Lower leg skin (tissue), 4 donors: ENCODE measurements at places on chromosomes 6 and 20. TPM values are rescaled to one million over a fixed set of nuclear protein-coding genes. Genes with fewer than 3 reads are reported as not detected.
A peak's percentile ranks its signal among the peaks of the same experiment; 100 is the strongest.

DNA sequence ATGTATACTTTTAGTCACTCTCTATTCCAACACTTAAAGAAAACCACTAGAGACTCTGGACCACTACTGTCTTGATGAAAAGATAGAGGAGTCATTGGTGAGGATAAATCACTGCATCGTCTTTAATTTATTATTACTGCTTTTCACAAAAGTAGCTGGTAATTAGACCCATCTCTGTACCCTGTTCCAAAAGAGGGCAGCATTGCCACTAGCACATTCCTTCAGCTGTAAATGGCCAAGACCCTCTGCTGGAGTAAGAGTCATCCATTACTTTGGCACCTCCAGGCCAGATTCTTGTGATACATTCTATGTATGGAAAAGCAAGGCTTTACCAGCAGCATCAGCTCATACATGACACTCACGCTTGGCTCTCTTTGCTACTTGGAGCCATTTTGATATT is 49.5 kb upstream of the PREP start:
- DNase-seq: no peak

DNA sequence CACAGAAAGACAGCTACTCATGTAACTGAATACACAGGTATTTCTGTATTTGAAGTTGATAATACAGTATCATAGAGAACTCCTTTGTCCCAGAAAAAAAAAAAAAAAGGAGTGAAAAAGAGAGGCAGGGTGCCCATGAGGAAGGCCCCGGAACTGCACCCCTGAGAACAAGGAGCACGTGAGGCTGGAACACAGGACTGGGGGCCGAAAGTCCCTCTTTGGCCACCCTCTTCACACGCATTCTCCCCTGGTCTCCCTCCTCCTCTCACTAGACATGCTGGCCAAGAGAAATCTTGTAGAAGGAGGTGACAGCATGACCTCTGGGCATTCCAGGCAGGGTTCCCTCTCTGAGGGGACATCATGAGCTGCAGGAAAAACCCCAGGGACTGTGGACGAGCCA is 62.7 kb upstream of the TRAF3IP2 start:
- DNase-seq: no peak

GRCh38 chr6:40341726-40342125 is 245.4 kb downstream of the LRFN2 start:
- DNase-seq: no peak

Gene MOXD1
- total RNA-seq: 17.8 TPM

Gene ZMYND8
- 54.7 TPM for total RNA-seq

DNA sequence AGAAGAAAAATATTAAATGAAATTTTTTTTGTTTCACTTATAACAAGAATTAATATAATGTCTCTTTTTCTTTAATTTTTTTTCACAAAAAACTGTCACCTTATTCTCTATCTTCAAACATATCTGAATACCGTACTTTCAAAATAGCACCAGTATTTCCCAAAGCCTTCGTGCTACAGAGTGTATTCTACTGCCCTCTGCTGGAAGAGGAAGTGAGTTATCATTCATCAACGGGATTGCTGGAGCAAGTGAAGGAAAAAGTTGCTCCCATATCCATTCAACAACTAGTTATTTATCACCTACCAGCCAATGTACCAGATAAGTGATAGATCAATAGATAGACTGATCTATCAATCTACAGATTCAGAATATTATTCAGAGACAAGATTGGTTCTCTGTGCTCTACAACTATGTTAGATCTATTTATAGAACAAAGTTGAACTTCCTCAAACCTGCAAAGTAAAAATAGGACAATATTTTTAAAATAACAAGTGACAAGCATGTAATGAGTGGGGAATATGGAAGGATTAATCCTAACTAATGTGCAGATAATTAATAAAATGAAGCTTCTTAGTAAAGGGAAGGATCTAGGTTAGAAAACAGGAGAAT is 26.7 kb upstream of the TFAP2B start:
- no peak for DNase-seq

GRCh38 chr6:116528133-116528532 is 16.7 kb downstream of the CALHM5 start:
- no peak for DNase-seq

Gene PACSIN1
- total RNA-seq: 0.42 TPM

GRCh38 chr6:33191383-33192104 is 723 bp downstream of the COL11A2 start:
- no peak for DNase-seq

Gene SLC25A27
- total RNA-seq: 21.4 TPM

Gene TINAG
- total RNA-seq: not detected

- no peak for DNase-seq
Measured at GRCh38 chr6:50449128-50449527, 264.2 kb upstream of the TFAP2D start.

DNA sequence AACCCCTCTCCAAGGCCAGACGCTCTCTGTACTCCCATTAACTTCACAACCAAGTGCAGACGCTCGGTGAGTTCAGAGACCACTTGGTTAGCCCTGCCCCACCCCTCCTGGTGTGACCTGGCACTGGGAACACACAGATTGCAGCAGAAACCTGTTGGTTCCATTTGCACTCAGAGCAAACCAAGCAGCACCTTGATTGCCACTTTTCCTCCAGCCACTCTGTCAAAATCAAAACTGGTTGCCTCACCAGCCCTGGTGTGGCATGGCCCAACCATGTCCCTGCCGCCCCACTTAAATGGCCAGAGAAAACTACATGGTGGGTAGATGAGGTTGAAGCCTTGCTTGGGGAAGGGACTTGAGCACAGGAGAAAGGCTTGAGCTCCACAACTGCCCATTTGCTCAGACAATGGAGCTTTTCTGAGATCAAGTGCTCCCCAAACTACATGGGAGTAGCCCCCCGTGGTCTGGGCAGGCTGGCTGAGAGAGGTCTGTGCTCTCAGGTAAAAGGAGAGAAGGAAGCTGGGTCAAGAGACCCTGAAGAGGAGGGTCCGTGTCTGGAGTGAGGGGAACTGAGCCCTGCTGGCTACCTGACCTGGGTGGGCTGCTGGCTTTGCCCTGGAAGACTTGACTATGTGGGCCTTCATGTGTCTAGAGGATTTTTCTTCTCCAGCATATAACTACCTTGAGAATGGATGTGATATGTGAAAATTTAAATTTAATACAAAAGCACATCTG is 43.4 kb downstream of the PLCG1 start:
- peak; percentile 6 for DNase-seq

GRCh38 chr20:17651760-17652388 is 30.2 kb downstream of the RRBP1 start:
- no peak for DNase-seq

GRCh38 chr6:1287103-1287591 is 24.8 kb upstream of the FOXQ1 start:
- no peak for DNase-seq

- DNase-seq: no peak
Measured at GRCh38 chr6:138500867-138501446, 1.7 kb upstream of the NHSL1 start.

GRCh38 chr6:15476631-15477380 is 186.0 kb downstream of the DTNBP1 start:
- DNase-seq: no peak

Gene DNAH8
- 0.19 TPM for total RNA-seq

DNA sequence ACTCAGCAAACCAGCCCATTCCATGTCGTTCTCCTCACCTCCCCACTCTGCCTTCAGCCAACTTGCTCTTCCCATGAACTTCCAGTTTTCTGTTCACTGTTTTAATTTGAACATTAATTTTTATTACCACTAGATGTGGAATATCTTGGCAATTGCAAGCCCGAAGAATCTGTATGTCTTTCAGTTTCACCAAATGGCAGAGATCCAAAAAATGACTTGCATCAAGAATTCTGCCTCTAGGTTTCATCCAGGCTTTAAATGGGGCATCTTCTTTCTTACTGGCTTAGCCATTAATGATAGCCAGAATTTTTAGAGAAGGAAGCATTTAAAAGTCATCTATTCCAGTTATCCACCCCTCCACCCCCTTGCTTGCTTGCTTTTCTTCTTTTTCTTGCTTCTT is 39.0 kb downstream of the CAP2 start:
- DNase-seq: no peak

DNA sequence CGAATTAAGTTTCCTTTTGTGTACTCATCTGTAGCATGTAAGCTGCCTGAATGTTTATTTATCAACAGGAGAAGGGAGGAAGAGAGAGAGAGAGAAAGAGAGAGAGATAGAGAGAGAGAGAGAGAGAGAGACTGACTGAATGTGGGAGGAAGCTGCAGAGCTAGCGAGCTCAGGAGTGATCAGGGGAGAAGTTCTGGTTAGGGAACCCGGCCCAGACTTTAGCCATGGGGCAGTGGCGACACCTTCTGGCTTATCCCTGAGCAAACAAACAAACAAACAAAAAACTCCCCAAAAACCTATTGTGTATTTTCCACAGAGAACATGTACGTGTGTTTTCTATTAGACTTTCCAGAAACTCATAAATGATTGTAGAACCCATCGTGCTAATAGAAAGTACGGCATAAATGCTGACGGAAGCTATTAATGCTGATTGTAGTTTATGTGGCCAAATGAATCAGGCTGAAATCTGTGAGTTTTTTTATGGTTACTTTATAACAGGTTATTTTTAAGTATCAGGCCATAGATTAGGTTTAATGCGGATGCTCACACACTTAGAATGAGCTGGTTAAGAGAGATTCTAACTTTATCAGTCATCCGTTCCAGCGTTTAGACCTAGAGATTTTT is 92.8 kb downstream of the CLIC5 start:
- DNase-seq: peak; percentile 92

DNA sequence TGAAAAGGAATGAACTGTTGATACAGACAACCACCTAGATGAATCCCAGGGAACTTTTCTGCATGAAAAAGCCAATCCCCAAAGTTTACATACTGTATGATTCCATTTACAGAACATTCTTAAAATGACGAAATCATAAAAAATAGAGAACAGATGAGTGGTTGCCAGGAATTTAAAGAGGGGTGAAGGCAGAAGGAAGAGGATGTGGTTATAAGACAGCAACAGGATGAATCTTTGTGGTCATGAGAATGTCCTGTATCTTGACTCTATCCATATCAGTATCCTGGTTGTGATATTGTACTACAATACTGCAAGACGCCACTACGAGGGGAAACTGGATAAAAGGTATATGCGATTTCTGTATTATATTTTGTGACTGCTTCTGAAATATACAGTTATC is 70.1 kb upstream of the EMILIN3 start:
- DNase-seq: no peak

DNA sequence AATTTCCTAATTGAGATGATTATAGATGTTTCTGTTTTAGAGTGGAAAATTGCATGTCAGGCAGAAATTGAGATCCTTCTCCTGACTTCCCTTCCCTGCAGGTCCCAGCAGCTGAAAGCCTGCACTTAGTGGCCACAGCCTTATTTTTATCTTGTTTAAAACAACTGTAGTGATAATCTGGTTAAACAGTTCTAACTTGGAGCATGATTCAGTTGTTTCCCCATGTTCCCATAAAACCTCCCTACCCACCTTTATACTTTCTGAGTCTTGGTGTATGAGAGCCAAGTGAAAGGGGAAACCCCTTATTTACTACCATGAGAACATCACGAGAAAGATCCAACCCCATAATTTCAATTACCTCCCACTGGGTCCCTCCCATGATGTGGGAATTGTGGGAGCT is 195.2 kb downstream of the SLC16A10 start:
- no peak for DNase-seq

DNA sequence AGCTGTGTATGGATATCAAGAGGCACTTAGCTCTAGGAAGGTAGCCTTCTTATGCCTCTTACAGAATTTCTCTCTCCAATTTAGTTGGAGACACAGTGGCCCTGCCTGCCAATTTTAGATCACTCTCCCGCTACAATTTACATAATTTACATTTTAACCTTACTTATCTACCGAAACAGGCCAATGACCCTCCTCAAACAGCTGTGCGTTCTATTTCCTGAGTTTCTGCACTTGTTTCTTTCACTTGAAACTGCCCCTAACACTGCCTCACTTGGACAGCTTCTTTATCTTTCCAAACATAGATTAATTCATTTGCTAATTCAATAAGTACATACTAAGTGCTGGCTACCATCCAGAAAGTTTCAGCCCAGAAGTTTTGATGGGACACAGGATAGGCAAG is 52.9 kb upstream of the HDDC2 start:
- no peak for DNase-seq

- no peak for DNase-seq
Measured at GRCh38 chr6:143952947-143953701, 54.9 kb downstream of the PLAGL1 start.

DNA sequence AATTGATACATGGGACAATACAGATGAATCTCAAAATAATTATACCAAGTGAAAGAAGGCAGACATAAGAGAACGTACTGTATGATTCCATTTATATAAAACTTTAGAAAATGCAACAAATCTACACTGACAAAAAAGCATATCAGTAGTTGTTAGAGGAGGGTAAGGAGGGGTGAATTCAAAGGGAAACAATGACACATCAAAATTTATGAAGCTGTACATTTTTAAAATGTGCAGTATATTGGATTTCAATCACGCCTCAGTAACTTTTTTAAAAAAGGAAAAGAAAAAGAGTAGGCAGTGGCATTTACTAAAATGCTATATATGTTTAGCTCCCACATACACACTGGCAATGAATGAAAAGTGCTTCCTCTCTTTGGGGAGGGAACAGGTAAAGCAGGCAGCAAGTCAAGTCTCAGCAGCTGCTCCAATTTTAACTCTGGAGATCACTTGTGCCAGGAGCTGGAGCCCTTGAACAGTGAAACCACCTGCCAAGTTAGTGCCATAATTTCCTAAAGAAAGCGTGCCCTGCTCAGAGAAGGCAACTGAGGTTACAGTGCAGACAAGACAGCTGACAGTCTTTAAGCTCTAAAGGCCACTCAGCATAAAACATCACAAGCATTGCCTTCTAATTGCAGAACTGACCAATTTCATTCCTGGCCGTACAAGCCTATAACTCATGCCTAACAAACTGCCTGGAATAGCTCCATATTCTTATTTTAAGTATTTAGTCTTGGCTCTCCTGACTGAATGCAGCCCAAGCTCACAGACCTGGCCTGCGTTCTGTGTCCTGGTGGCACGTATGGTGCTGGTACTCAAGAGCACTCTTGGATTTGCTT is 10.9 kb downstream of the FKBP1A start:
- no peak for DNase-seq

Gene GINS1
- 1.2 TPM for total RNA-seq

- DNase-seq: no peak
Measured at GRCh38 chr6:33732385-33732784, 14.3 kb downstream of the IP6K3 start.

DNA sequence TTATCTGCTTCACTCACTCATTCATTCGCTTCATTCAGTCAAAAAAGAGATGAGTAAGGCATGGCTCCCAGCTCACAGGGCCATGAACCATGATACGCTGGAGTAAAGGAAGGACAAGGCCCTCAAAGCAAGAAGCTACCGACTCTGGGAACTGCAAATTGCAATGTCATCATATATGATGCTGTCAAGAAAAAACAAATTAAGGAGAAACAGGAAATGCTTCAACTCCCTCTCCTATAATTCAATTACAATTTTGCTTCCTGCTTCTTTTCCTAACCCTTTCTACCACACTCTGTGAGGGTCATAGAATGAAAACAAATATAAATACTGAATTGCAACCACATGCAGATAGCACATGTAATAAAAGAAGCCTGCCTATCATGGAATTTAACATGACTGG is 725.7 kb upstream of the FLRT3 start:
- DNase-seq: no peak

- no peak for DNase-seq
Measured at GRCh38 chr6:170062915-170063241, 228.0 kb downstream of the DLL1 start.

Gene MCCD1
- total RNA-seq: not detected

Gene BPIFB1
- total RNA-seq: not detected

- no peak for DNase-seq
Measured at GRCh38 chr6:144588697-144589325, 303.7 kb downstream of the UTRN start.
